Activated naive CD4-positive, alpha-beta T cell treated with anti-CD3 and anti-CD28 coated beads, Interleukin-2, amount 50 U/mL, for 72 hours (primary cell): ENCODE measurements at places on chromosomes 11 and 22.

GRCh38 chr22:28094771-28095170 is 175.7 kb upstream of the PITPNB start:
- no peak for DNase-seq

DNA sequence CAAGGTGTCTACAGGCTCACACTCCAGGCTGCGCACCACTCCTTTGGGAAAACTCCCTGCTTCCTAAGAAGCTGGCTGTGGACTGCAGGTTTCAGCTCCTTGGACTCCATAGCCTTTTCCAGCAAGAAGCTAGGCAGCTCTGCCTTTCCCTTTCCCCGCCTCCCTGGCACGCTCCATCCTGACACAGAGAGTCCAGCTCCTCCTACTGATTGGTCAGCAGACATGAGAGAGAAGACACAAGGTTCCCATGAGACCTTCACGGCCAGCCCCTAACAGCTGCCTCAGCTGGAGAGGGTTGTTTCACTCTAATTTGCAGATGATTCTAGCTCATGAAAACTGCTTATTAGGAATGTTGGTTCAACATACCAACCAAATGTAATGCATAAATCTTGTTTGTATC is 27.6 kb downstream of the TENM4 start:
- no peak for DNase-seq

- no peak for DNase-seq
These were observed 133.6 kb downstream of the CASP12 start for GRCh38 chr11:104764710-104765045.

- DNase-seq = no peak
These were observed 2.8 kb downstream of the EHD1 start for GRCh38 chr11:64875369-64876228.

GRCh38 chr11:67732045-67732787 is 57.8 kb upstream of the ALDH3B2 start:
- DNase-seq = peak; percentile 53

DNA sequence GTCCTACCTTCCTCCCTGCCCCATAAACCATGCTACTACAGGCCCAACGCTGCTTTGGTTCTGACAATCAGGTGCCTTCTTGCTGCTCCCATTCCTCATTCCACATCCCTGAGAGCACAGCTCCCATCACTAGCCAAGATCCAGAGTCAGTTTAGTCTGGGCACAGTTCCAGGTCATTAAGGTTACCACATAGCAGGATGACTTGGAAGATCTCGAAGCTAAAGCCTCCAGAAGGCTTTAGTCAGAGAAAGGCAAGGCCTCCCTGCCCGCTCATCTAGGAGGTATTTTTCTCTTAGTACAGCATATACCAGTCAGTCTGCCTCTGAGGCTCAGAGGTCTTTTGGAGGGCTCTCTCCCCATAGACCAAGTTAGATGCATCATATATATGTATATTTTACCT is 30.3 kb downstream of the TRIM66 start:
- no peak for DNase-seq

DNA sequence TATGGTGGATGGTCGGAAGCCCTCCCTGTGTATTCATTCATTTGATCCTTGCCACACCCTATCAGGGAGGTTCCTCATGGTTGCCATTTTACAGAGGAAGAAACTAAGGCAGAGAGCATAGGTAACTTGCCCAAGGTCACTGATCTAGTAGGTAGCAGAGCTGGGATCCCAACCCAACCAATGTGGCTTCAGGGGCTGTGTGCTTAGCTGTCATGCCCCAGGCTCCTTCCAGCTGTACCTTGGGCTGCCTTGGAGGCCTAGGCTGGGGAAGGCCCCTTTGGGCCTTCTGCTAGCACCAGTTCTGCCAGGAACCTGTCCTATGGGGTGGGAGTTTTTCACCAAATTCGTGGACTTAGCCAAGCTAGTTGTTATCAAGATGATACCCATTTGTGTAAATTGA is 8.6 kb downstream of the BAD start:
- no peak for DNase-seq

DNA sequence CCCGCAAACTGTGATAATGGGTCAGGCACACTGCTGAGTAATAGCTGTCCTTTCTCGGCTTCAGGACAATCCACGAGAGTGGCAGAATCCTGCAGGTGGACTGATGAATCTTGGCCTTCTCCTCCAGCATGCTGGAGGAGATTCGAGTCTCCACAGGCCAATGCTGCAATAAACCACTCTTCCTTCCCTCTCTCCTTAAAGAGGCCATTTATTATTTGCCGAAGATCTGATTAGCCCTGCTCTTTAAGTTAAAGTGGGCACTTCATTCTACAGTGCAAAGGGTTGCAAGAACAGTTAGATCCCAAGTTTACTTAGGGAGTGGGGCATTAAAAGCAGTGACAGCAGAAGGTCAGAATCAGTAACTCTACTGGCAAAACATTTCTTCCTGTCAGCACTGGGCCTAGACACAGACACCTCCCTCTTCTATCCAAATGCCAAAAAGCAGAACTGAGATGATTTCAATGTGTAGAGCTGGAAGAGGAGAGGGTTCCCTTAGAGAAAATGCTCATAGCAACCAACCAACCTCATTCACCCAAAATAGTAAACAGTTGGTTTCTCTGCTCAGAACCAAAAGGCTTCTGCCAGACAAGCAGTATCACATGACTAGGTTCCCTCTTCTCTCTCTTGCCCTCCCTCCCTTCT is 121.7 kb downstream of the SGSM3 start:
- no peak for DNase-seq

DNA sequence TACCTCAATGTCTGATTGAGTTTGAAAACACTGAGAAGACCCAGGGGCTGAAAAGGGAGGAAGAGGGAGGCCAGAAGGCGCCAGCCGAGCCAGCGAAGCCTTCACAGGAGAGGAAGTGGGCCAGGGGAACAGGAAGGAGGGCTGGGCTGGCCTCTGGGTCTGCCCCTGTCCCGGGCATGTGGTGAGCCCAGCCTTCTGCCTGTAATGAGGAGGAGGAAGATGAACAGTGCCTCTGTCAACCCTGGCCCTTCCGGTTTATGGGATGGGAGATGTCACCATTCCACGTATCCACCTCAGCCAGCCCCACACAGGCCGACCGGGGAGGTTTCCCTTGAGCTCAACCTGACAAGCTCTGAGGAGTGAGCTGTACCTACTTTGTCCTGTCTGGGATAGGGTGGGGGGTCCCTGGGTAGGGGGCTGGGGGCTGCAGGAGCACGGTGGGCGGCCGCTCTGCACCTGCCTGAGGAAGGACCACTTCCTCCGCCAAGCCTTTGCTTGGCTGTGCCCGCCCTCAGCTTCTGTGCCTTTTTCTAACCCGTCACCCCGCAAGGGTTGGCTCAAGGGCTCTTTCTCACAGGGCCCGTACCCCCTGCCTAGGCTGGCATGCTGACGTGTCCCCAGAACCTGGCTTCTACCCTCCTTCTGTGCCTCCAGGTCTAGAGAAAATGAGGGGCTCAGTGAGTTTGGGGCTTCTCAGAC is 2.0 kb downstream of the PARVG start:
- peak; percentile 78 for DNase-seq

- DNase-seq = no peak
These were observed 1.9 kb upstream of the CARD16 start for GRCh38 chr11:105046898-105047579.

GRCh38 chr11:60970369-60970774 is 1.1 kb upstream of the CD6 start:
- peak; percentile 81 for DNase-seq

DNA sequence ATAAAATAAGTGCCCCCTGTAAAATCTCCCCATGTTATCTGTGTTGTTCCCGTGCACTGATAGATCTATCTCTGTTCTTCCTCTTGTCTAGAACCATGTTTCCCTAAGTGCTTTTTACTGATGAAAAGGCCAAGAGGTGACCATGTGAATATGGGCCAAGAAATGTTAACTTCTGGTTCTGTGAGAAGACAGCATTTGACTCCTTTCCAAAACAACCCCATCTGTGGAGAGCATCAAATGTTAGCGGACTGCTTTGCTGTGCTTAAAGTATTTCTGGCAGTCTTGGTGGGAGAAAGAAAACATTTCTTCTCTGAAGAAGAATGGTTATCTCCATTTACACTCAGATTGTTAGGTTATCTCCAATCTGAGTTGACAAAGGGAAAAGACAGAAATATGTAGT is 58.6 kb upstream of the GUCY1A2 start:
- DNase-seq = no peak

- DNase-seq = no peak
These were observed 33.3 kb downstream of the ANO1 start for GRCh38 chr11:70111269-70112016.

- DNase-seq = peak; percentile 4
These were observed 2.0 kb upstream of the BSX start for GRCh38 chr11:122983438-122984185.

DNA sequence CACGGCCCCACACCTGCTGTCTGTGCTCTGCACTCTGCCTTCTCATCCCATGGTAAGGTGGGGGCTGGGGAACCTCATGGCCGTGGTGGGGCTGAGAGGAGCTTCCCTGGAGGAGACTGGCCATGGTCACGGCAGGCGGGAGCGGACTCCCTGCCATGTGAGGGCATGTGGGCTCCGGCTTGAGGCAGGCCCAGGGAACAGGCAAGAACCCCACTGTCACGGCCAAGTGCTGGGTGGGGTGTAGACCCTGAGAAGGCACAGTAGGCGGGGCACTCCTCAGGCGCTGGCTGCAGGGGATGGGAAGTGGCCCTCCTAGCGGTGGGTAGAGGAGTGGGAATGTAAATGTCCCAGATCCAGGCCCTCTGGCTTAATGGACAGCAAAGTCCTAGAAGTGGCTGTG is 1262.7 kb downstream of the BRD1 start:
- DNase-seq = no peak

GRCh38 chr11:16738947-16739815 is 734 bp downstream of the C11orf58 start:
- DNase-seq = no peak

GRCh38 chr22:31451709-31452571 is 37.7 kb downstream of the EIF4ENIF1 start:
- DNase-seq = no peak

- peak; percentile 73 for DNase-seq
These were observed 49.1 kb upstream of the VPREB1 start for GRCh38 chr22:22195265-22196017.

DNA sequence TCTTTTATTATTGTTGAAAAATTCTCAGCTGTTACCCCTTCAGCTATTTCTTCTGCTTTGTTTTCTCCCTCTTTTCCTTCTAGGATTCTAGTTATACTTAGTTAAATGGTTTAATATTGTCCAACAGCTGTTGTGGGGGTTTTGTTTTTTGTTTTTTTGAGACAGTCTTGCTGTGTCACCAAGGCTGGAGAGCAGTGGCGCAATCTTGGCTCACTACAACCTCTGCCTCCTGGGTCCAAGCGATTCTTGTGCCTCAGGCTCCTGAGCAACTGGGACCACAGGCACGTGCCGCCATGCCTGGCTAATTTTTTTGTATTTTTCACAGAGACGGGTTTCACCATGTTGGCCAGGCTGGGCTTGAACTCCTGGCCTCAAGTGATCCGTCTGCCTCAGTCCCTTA is 12.7 kb downstream of the SDHAF2 start:
- no peak for DNase-seq
